Activated T-cell treated with anti-CD3 and anti-CD28 coated beads for 24 hours (primary cell): ENCODE measurements at places on chromosomes 11 and 22.
A peak's percentile ranks its signal among the peaks of the same experiment; 100 is the strongest.

DNA sequence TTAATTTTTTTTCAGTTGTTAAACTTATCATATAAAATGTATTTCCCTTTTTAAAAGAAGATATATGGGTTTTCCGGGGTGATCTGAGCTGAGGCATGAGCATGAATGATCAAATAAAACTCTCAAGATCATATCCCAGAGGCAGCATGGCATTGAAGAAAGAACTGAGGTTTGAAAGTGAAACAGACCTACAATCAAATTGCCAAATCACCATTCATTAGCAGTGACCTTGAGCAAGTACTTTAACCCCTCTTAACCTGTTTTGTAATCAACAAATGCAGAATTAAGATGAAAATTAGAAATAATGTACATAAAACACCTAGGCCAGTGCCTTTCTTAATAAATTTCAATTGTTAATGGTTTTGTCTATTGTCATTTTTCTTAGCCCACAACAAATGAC lies 116.0 kb downstream of the RBFOX2 start:
- DNase-seq = no peak

GRCh38 chr11:85307366-85307765 lies 319.8 kb downstream of the DLG2 start:
- DNase-seq = no peak

DNA sequence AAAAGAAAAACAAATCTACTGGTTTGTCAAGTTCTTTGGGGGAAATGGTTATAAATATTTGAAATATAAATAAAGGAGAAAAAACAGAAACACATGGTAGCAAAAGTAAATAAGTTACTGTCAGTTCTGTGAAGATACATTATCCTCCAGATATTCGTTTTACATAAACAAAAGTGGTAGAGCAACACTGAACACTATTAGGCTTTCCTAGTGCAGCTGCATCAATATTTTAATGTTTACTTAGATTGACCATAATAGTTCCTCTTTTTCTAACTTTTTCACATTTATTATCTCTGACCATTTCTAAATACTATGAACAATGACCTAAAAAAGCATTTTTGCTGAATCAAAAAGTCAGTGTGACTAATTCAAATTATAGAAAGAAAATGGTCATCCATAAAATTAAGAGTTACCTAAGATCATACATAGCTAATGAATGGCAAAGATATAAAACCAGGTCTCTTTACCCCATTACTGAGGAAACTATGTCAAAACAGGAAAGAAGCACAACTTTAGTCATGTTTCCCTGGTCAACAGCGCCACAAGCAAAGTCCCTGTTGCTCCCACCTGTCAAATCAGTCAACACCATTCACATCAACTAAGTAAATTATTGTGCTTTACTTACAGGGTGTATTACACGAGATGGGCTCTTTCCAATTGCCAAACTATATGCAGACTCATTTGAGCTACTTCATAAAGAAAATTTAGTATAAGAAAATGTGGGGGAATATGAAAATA lies 38.5 kb downstream of the SBF2 start:
- DNase-seq = no peak

DNA sequence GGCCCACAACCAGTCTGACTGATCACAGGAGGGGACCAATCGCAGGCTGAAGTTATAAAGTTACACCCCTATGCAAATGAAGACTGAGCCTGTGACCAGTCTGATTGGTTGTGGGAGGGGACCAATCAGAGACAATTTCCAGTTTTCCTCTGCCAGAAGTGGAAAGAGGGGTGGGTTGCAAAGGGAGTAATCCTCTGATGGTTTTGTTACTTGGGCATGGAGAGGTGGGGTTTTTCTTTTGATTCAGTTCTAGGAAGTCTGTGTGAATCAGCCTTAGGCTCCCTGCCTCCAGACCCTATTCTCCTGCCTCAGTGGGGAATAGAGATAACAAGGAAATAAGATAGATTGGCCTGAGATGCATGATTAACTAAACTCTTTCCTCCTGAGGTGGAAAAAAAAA lies 9.9 kb downstream of the OR6M1 start:
- DNase-seq = no peak

GRCh38 chr22:44182588-44183286 lies 2.0 kb downstream of the PARVG start:
- peak; percentile 14 for DNase-seq

- no peak for DNase-seq
Observed at GRCh38 chr22:41123151-41123550, 30.8 kb downstream of the EP300 start.

DNA sequence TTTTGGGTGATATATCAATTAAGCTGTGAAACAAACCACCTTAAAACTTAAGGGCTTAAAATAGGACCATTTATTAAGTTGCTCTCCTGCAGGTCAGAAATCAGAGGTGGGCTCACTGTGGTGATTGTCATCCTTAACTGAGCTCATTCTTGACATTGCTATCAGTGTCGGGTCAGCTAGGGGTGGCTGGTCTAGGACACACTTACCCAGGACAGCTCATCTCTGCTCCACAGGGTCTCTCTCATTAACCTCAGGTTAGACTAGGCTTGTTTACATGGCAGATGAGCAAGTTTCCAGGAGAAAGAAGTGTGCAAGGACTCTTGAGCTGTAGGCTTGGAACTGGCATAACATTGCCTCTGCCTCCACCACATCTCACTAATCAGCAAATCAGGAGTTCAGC lies 601.0 kb upstream of the RAG2 start:
- DNase-seq = no peak
